ENCODE measurements at places on chromosomes 7 and 10. TPM values are rescaled to one million over a fixed set of nuclear protein-coding genes. Genes with fewer than 3 reads are reported as not detected.
A peak's percentile ranks its signal among the peaks of the same experiment; 100 is the strongest.

GRCh38 chr10:114811862-114812261 lies 9.7 kb upstream of the FHIP2A start:
- H3K27me3 ChIP-seq: no peaks in the 10 kb centered on the region
- no peak for DNase-seq
- no peak overlapping the region for H3K27ac ChIP-seq
- H3K36me3 ChIP-seq: no peaks in the 10 kb centered on the region
- H3K4me1 ChIP-seq: no peaks in the 10 kb centered on the region
- no peak overlapping the region for H3K4me3 ChIP-seq

- no peak overlapping the region for H3K4me3 ChIP-seq
- no peaks in the 10 kb centered on the region for H3K36me3 ChIP-seq
- no peak for DNase-seq
- H3K27me3 ChIP-seq: no peaks in the 10 kb centered on the region
Measured at GRCh38 chr7:100157069-100157333, 1.5 kb downstream of the TRAPPC14 start.

DNA sequence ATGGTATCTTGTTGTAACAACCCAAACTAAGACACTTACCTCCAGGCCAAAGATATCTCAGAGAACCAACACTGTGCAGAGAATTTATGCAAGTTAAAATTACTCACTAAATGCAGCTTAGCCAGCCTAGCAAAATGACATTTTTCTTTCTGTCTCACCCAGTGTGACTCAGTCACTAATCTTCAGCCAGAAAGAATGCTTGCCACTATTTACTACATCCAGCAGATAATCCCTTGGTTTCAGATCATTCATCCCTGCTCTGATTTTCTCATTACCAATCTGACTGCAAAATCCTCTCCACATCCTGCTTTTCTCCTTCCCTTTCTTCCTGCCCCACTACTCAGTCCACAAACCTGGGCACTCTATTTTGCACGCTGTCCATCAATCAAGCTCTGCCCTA lies 93.5 kb upstream of the NEBL start:
- DNase-seq: no peak
- H3K27ac ChIP-seq: no peak overlapping the region
- no peak overlapping the region for H3K4me3 ChIP-seq
- H3K36me3 ChIP-seq: no peaks in the 10 kb centered on the region
- H3K4me1 ChIP-seq: no peaks in the 10 kb centered on the region

DNA sequence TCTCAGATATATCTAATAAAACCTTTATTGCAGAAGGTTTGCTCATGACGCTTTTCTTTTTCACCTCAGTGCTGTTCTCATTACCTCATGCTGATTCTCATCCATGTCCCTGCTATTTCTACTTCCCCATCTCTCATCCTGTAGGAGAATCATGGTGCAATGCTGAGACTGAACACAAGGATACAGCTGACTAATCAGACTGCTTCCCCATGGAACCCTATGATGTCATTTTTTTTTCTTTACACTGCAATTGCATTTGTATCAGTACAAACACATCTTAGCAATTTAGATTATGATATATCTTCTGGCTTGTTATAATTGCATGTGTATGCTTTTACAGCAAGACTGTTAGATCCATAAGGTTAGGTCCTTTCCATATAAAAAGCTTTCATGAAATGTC lies 93.7 kb downstream of the SEMA3A start:
- no peak for DNase-seq
- no peaks in the 10 kb centered on the region for H3K27me3 ChIP-seq
- H3K4me3 ChIP-seq: no peak overlapping the region
- no peaks in the 10 kb centered on the region for H3K36me3 ChIP-seq
- no peak overlapping the region for H3K27ac ChIP-seq

DNA sequence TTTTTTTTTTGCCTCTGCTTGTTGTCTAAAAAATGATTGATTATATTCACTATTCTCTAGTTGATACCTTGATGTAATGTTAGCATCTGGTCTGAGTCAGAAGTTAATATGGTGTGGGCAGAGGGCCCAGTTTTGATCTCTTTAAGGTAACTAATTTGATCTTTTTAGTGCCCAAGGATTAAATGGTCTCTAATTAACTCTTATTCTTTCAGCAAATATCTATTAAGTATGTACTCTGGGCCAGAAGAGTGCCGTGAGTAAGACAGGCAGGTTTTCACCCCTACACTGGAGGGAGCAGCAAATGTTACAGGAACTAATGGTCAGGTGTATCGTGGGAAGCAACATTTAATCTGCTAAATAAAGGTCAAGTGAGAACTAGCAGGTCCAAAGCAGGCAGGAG lies 144.6 kb upstream of the COL1A2 start:
- H3K4me3 ChIP-seq: no peak overlapping the region
- no peak overlapping the region for H3K27ac ChIP-seq
- DNase-seq: no peak
- no peaks in the 10 kb centered on the region for H3K27me3 ChIP-seq

DNA sequence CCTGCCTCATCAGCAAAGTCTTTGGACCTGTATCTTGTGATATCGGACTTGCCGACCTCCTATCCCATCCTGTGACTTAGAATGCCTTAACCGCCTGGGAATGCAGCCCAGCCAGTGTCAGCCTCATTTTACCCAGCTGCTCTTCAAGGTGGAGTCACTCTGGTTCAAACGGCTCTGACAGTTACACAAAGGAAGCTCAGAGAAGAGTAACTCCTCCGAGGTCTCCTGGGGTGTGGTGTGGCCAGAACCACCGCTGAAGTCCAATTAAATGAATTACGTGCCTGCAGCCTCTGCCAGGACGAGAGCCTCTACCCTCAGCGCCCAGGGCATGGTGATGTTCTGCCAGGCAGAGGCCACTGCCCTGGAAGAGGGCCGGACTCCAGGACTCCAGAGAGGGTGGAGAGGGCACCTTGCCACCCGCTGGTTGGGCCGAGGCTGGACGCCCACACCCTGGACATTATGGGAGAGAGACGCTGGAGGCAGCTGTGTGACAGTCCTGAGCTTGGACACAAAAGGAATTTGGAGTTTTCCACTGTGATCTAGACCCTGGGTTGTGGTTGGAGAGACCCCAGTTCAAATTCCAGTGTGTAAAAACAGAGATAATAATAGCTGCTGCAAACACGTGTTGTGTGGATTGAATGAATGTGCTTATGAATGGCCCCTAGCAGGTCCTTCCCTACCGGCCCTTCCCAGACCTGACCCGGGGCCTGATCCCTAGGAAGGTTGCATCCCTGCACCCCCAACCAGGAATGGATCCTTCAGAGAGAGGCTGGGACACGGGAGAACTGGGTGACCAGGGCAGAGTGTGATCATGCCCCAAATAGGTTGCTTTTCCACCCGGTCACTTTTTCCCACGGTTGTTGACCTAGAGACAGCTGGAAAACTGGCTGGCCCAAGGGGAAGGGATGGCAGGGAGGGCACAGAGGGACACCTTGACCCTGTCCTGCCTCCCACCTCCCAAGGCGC lies 37.8 kb upstream of the FZD9 start:
- H3K4me1 ChIP-seq: peaks cover 20% of the 10 kb centered on the region
- H3K4me3 ChIP-seq: no peak overlapping the region
- no peaks in the 10 kb centered on the region for H3K27me3 ChIP-seq

- DNase-seq: no peak
- H3K4me3 ChIP-seq: no peak overlapping the region
- H3K4me1 ChIP-seq: no peaks in the 10 kb centered on the region
- no peak overlapping the region for H3K27ac ChIP-seq
- H3K36me3 ChIP-seq: no peaks in the 10 kb centered on the region
Measured at GRCh38 chr7:47119261-47119865, 462.5 kb downstream of the TNS3 start.

- DNase-seq: no peak
- H3K4me3 ChIP-seq: no peak overlapping the region
- H3K27me3 ChIP-seq: peaks cover 9% of the 10 kb centered on the region
- no peaks in the 10 kb centered on the region for H3K36me3 ChIP-seq
- H3K4me1 ChIP-seq: peaks cover 20% of the 10 kb centered on the region
- H3K27ac ChIP-seq: peak overlapping the region; percentile 94
Measured at GRCh38 chr7:25858200-25858524, 293.8 kb upstream of the NFE2L3 start.

- no peak within 1 kb of the TSS for H3K27ac ChIP-seq
- no peak within 1 kb of the TSS for H3K4me3 ChIP-seq
- no peaks in the 10 kb centered on the region for H3K27me3 ChIP-seq
- no peaks in the 10 kb centered on the region for H3K36me3 ChIP-seq
Measured at GRCh38 chr10:72893136-72893798, at the start of gene OIT3. Gene OIT3 (plus strand): TSS chr10:72893739. CDS start chr10:72893799, 60 bp downstream.

- no peaks in the 10 kb centered on the region for H3K27me3 ChIP-seq
- no peak for DNase-seq
- H3K27ac ChIP-seq: no peak overlapping the region
- no peaks in the 10 kb centered on the region for H3K36me3 ChIP-seq
- H3K4me1 ChIP-seq: peaks cover 3% of the 10 kb centered on the region
Measured at GRCh38 chr10:33819206-33819605, 484.7 kb upstream of the NRP1 start.

DNA sequence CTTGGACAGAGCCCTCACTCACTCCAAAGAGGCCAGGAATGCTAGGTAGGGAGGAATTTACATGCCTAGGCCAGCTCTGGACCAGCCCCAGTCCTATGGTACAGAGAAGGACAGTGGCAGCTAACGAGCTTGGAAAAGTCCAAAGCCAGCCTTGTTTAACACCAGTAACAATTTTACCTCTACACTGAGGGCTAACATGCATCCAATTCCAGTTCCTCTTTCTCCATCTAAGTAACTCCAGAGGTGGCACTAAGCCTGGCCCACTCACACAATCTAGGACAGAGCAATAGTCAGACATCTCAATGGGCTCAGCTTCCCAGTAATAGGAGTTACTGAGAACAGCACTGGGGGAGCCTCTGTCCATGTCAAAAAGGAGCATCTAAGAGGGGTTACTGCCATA lies 5.7 kb upstream of the LCOR start:
- no peaks in the 10 kb centered on the region for H3K36me3 ChIP-seq
- H3K4me1 ChIP-seq: peaks cover 7% of the 10 kb centered on the region
- no peak for DNase-seq
- no peak overlapping the region for H3K4me3 ChIP-seq

- H3K27ac ChIP-seq: peak overlapping the region; percentile 42
- no peak overlapping the region for H3K4me3 ChIP-seq
- H3K4me1 ChIP-seq: peaks cover 76% of the 10 kb centered on the region
- H3K36me3 ChIP-seq: no peaks in the 10 kb centered on the region
Measured at GRCh38 chr10:17649836-17650235, 5.9 kb downstream of the STAM start.

Gene TRPV5
- not detected for total RNA-seq

Gene GGCT
- total RNA-seq: 7.4 TPM

Gene PAPSS2
- 6.2 TPM for total RNA-seq

Measured in gastrocnemius medialis (tissue), 4 donors.